Stimulated activated CD8-positive, alpha-beta memory T cell treated with anti-CD3 and anti-CD28 coated beads, Interleukin-2, amount 100 ng/mL, for 1 hour (primary cell): ENCODE measurements at places on chromosomes 11 and 22.

GRCh38 chr22:39535357-39535725, 2.8 kb upstream of the RPS19BP1 start:
- DNase-seq = no peak

GRCh38 chr11:86183694-86184093, 60.9 kb upstream of the EED start:
- DNase-seq = no peak

GRCh38 chr11:101786916-101787315, 127.9 kb upstream of the CEP126 start:
- no peak for DNase-seq

DNA sequence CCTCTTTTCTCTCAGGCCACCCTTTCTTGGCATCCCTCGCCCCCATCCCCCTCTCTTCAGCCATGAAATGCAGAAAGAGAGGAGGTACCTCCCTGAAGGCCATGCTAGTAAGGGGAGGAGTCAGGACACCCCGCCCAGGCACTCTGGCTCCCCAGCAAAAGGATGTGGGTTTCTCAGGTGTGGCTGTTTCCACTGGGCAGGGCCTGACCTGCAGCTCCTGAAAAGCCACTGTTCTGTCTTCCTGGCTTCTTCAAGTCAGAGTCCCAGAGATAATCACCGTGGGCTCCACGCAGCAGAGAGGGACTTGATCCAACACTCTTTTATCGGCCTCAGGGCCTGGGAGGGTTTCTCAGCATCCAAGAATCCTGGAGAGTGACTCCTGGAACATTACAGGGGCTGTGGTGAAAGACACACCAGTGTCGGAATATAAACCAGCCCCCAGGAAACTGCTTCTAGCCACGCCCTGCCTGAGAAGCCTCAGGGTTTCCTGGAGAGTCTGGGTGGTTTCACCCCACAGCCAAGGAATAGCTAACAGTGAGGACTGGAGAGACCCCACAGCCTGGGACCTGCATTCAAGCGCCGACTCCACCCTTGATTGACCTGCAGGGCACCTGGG, 45.7 kb upstream of the TSPAN18 start:
- no peak for DNase-seq

DNA sequence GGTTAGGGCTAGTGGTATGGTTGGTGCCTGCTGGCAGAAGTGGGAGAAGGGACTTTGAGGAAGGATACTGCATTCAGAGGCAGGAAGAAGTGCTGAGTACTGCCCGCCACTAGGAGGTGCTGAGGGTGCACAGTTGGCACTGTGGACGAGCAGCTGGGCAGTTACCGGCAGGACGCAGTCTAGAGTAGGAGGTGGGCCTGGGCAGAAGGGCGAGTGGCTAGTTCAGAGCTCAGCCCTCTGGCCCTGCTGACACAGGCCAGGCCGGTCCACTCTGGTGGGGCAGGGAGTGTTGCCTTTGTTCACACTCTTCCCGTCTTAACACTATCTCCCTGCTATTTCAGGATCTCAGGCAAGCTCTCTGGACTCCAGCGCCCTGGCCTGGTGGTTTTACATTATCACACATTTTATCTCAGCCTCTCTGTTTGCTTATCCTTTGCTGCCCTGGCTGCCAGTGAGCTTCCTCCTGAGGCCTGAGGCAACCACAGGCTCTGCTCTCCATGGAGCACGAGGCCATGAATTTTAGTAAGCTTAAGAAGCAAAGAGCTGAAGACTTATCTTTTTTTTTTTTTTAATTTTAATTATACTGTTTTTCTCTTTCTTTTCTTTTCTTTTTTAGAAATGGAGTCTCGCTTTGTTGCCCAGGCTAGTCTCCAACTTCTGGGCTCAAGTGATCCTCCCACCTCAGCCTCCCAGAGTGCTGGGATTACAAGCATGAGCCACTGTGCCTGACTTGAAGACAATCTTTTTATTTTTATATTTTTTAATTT, 26.9 kb downstream of the SNAP29 start:
- DNase-seq = peak; percentile 8

GRCh38 chr11:17171343-17171742, 36.4 kb downstream of the PIK3C2A start:
- no peak for DNase-seq

- DNase-seq = no peak
Measured at GRCh38 chr11:75815345-75816168, 547 bp downstream of the UVRAG start.

- no peak for DNase-seq
Measured at GRCh38 chr22:27331526-27332281, 469.9 kb downstream of the MN1 start.
